ENCODE measurements at places on chromosomes 6 and 20.

DNA sequence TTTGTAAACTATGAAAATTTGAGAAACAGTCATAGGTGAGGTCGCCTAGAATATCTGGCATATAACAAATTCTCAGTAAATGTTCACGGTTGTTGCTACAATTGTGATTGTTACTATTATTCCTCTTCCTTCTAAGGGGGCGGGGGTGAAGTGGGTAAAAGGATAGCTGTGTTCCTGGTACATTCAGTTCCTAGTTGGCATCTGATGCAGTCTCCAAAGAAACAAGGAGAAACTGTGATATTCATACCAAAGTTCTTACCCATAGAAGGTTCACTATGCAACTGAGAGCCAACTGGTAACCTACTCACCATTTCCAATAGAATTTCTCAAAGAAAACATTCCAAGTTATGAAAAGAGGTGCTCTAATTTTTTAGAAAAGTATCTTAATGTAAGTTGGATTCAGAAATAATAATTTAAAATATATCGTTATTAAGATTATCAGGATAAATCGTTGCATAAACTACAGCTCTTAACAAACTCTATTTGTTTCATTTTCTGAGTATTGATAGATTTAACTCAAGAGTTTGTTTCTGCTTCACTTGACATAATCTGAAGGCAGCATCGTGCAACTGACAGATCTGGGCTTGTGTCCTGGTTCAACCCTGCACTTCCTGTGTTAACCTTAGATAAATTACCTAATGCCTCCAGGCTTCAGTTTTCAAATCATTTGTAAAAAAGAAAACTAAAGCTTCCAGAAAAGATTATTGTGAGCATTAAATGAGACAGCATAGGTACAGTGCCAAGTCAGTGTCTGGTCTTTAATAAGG lies 13.3 kb upstream of the MAP7 start:
- DNase-seq = no peak

GRCh38 chr6:49649988-49650387 lies 13.3 kb upstream of the RHAG start:
- no peak for DNase-seq

- DNase-seq = no peak
These were observed 258.5 kb downstream of the KHDC1L start for GRCh38 chr6:72966628-72967280.

- no peak for DNase-seq
These were observed 1.5 kb downstream of the VARS2 start for GRCh38 chr6:30915591-30915946.

DNA sequence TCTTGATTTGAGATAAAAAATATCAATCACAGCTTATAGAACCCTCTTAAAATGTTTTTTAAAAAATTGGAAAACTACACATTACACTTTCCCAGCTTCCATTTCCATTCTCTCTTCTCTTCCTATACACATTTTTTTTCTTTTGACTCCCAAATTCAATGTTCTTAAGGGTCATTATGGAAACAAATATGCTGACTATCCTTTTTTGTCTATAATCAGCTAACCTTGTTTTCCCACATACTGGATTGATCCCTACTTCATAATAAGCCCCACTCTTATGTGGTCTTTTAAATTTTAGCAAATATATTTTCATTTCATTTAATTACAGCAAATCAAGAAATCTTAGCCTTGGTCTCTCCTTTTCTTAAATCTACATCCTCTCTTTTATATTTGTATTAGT lies 378.4 kb downstream of the MEI4 start:
- DNase-seq = no peak

DNA sequence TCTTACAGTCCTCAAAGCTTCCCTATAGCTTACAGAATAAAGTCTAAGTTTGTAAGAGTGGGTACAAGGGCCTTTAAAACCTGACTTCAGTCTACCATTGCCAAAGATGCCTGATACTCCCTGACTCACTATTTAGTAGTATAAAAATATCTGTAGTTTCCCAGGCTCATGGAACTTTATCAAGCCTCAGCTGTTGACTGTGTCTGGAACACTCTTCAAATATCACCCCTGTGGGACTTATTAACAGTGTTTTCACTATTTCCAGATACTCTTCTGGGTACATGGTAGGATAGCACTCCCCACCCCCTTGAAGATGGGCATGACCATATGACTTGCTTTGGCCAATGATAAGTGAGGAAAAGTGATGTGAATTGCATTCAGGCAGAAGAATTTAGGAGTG lies 105.3 kb upstream of the TENT5A start:
- DNase-seq = no peak

GRCh38 chr6:126176282-126176681 lies 163.6 kb upstream of the CENPW start:
- no peak for DNase-seq

DNA sequence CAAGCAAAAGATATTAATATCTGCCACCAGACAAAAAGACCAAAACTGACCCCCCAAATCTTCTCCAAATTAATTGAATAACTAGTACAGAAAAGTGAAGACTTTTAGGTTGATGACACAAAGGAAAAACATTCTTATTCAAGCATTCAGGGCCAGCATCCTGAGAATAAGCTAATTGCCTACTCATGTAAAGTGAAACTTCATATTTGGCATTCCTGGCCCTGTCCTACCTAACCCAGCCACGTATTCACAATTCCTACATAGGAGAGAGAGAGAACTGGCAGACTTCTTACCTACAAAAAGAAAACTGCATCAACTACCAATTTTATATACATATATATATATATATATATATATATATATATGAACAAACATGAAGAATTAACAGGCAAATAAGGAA lies 4.9 kb upstream of the ASCC3 start:
- DNase-seq = no peak

- DNase-seq = no peak
These were observed 129.4 kb upstream of the RIN2 start for GRCh38 chr20:19628570-19629134.

- no peak for DNase-seq
These were observed 72.7 kb downstream of the BLOC1S5 start for GRCh38 chr6:7991536-7991935.

DNA sequence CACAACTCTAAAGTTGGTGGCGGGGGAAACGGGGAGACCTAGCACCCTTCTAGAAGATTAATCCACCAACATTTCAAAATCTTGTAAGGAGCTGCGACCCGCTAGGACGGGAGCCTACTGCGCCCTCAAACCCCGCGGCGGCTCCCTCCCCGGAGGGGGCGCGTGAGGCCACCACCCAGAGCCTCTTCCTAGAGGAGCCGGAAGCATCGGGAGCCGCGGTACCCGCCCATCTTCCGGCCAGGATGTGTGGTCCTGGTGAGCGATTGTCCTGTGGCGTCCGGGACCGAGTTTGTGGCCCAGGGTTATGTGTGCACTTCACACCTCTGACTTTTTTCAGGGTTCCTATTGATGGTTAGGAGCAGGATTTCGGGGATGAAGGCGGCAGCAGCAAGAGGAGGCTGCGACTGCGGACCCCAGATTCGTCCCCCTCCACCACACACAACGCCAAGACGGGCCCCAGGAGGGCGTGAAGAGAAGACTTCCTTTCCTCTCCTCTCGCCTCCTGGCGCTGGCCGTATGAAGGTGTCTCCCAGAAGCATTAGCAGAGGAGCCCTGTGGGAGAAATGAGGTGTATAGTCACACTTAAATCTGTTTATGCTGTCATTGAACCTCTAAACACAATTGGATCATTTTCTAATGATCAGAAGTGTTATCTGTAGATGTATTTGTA lies 10.7 kb downstream of the ZNF165 start:
- DNase-seq = no peak

DNA sequence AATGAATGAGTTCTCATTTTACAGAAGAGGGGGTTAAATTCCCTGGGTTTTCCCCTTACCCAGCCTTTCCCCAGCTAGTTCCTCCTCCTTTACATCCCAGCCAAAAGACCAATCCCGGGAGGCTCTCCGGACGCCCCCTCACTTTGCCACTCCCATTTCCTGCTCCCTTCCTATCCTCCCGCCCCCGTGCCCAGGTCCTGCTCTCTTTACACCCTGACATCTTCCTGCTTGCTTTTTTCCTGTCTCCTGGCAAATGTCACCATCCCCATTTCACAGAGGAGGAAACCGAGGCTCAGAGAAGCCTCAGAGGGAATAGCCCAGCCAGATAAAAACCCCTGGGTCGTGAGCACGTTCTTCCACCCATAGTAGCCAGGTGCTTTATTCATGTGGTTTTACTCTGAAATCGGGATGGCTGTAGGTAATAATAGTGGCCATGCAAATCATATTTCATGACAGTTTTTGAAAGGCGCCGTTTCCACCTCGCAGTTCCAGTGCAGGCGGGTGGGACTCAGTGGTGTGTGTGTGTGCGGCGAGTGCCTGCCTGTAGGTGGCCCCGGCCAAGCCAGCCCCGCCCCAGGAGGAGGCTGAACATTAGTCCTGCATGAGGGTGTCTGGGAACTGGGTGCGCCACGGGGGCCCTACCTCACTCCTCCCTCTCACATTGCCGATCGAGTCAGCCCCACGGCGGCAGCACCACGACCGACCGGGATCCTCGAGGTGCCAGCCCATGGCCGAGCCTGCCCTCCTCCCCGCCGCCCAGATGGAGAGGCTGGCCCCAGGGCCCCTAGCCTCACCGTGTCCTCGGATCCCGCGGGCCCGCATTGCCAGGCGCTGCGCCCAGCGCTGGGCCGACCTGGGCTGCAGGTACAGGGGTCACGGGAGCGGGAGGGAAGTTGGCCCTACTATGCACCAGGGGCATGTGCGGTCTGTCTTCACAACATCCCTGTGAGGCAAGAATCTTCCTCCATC lies at the start of gene ARHGAP40:
Gene ARHGAP40 (plus strand): TSS at position 594 of the 969 bp plus-strand sequence.
- no peak for DNase-seq

GRCh38 chr20:41344938-41345728 lies 4.5 kb downstream of the LPIN3 start:
- no peak for DNase-seq

GRCh38 chr6:106918115-106918514 lies 56.4 kb downstream of the CD24 start:
- no peak for DNase-seq

DNA sequence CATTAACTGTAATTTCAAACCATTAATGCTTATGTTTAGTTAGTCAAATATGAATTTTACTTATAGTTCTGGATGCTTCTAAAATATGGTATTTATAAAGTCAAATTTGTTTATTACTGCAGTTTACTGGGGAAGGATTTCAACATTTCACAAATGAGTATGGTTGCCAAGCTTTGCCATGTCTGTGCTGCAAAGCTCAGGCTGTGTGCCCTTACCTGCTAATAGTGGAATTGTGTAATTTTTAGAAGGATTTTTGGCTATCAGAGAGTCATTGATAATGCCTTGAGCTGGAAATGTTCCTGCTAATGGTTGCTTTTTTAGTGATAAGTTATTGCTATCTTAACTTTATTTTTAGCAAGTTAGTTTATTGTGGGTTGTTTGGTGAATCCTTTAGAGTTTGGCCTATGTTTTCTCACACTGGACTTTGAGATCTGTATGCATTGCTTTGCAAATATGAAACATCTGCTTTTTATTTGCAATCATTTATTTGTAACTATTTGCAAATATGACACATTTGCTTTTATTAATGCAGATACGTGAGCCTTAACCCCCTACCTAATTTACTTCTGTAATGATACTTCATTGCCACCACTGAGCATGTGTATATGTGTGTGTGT lies 105.8 kb downstream of the CD109 start:
- DNase-seq = no peak

DNA sequence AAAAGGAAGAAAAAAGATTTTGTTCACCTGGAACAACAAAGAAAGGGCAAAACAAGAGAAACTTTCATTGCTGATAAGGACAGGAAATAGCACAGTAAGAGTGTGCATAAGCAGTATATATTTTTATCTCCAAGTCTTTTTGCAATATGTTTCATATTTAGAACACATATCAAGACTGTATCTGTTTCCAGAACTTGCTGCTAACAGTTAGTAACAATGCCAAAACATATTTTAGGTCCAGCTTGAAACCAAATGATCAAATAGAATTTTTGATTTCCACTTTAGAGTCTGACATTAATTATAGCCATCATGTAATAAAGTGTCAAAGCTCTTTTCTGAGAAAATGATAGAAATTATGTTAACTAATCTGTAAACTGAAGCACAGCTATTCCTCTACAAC lies 143.5 kb upstream of the SUPT3H start:
- no peak for DNase-seq

DNA sequence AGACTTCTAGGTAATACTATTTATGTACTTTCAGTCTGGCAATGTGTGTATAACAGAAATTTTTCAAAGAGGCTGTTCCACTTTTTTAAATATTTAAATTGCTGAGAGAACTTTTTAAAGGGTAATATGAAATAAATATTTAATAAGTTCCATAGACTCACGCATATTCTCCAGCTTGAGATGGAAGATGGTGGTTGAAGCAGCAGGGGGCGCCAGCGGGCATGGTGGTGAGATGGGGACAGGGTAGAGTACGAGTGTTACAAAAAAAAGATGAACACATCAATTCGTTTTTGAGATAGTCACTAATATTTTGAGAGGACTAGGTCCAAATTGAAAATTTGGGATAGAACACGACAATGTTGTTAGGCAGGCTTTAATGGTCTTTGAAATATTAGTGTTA lies 68.4 kb downstream of the RSPO3 start:
- DNase-seq = peak; percentile 53

GRCh38 chr6:69901361-69901760 lies 35.0 kb downstream of the COL19A1 start:
- no peak for DNase-seq

DNA sequence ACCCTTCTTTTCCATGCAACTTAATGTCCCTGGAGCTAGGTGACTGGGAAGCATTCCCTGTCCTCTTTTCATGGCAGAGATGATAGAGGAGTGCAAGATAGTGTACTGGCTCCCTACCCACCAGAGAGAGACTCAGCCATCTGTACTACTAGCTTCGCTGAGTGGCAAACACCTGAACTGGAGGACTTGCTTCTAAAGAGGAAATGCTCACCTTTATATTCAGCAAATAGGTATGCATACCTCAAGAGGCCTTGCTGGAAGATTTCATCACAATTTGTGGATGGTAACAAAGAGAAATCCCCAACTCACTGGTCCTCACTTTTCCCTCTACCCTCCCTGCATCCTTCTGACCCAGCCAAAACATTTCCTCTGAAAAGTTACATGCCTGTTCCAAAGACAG lies 124.1 kb downstream of the FOXA2 start:
- DNase-seq = no peak

GRCh38 chr6:166848979-166849748 lies 107.2 kb downstream of the RNASET2 start:
- no peak for DNase-seq

DNA sequence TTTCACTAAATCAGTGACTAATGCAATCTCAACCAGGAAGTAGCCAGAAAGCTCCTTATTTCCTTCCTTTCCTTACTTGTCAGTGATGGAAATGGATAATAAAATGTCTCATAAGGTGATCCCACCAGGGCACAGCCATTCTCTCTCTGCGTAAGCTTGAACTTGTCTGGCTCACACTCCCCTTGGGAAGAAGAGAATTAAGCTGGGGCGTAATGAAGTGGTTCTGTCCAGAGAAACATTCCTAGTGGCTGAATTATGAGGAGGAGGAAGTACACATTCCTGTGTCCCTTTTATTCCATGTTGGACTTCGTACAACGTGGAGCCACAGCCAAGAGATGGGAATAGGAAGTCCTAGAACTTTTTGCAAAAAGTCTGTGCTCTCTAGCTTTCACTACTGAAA lies 93.7 kb downstream of the MTHFD1L start:
- DNase-seq = no peak

- no peak for DNase-seq
These were observed 237.1 kb downstream of the SMOC2 start for GRCh38 chr6:168678077-168678476.

- no peak for DNase-seq
These were observed 443.0 kb downstream of the PKHD1 start for GRCh38 chr6:51644426-51644825.
